ENCODE measurements at places on chromosomes 16 and 17.

DNA sequence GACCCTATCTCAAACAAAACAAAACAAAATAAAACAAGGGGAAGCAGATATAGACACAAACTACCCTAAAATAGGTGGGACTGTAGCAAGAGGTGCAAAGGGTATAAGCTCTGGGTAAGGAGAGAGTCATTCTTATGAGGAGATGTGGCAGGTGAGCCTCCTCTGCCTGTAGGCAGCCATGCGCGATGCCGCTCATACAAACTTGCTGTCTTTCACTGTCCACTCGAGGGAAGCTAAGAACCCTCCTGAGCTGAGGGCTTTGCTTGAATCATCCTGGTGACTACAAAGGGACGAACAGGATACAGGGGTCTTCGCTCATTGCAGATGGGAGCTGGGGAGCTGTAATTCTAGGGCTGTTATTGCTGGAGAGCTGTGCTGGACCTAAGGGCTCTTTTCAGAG lies 14.8 kb upstream of the IL27 start:
- no peak for DNase-seq

- peak; percentile 56 for DNase-seq
Measured at GRCh38 chr17:74923538-74924249, 379 bp upstream of the OTOP2 start.

- DNase-seq, result no peak
Measured at GRCh38 chr17:81931557-81932332, 4.2 kb upstream of the MAFG start.

DNA sequence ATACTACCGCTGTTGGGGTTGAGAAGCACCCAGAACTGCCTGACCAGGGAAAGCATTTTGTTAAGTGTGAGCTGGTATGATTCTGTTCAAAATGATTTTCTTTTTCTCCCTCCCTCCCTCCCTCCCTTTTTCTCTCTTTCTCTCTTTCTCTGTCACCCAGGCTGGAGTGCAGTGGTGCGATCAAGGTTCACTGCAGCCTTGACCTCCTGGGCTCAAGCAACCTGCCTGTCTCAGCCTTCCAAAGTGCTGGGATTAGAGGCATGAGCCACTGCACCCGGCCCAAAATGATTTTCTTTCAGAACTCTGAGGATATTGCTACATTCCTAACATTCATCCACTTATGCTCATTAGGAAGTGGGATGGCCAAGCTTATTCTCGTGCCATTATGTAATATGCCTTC lies 41.3 kb downstream of the SLC47A1 start:
- no peak for DNase-seq

DNA sequence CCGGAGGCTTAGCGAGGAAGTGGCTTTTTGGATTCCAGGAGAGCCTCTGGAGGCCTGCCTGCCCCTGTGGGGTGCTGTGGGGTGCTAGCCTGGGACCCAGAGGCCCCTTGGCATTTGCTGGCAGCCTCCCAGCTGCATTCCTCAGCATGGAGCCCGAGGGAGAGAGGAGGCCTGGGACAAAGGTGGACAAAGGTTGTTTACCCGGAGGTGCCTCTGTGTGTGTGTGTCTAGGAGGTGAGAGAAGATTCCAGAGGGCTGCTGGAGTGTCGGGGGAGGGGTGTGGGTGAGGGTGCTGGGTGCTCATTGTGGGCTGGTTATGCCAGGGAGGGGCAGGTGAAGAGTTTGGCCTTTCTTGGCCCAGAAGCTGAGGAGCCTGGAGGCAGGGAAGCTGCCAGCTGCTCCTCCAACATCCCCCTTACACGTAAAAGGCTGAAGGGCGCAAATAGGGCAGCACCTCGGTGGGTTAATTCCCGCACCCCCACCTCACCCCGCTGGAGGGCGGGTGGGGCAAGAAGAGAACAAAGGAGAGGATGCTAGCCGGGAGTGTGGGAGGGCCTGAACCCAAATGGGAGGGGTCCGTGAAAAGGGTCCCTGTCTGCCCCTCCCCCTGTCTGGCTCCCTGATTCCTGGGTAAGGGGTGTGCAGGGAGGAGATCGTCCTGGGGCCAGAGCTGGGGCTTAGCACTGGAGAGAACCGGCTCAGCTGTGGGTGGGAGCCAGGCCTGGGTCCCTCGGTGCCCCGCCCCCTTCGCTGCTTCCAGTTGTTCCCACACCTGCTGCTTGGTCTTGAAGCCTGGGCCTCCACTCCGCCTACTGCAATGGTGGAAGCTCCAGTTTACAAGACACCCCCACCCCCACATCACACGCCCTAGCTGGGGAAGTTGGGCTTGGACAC lies 9.9 kb downstream of the HEXIM2 start:
- DNase-seq, result no peak

DNA sequence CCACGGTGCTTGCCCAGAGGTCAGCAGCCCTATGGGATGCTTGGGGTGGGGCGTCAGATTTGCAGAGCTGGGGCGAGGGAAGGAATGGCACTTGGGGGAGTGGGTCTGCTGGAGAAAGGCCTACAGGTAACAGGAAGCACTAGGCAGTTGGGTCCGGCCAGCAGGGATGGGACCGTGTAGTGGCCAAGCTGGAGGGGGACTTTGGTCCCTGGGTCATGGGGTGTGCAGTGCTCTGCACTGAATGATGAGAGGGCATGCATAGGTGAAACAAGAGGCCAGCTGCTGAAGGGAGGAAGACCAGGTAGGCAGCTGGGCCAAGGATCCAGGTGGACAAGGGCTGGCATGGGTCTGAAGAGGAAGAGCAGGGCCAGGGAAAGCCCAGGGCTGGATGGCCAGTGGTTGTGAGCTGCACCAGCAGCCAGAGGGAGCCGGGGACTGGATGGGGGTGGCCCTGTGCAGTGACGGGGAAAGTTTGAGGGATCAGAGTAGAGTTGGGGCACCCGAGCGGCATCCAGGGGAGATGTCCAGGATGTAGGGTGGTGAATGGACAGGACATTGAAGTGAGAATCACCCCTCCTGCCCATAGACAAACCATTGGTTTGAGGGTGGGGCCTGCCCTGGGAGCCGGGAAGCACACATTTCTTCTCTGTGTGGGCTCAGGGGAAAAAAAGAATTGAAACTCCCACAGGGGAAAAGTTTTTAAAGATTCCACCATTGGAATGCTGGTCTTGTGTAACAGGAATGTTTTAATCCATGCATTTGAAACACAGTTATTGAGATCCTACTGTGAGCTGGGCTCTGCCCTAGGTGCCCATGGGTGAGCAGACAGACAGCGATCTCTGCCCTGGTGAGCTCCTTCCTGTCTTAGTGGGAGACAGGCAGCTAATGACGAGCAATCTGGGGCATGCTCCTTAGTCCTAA lies 25.1 kb downstream of the RAI1 start:
- DNase-seq, result no peak

GRCh38 chr17:2909175-2909845 lies 113.1 kb downstream of the RAP1GAP2 start:
- DNase-seq, result no peak

DNA sequence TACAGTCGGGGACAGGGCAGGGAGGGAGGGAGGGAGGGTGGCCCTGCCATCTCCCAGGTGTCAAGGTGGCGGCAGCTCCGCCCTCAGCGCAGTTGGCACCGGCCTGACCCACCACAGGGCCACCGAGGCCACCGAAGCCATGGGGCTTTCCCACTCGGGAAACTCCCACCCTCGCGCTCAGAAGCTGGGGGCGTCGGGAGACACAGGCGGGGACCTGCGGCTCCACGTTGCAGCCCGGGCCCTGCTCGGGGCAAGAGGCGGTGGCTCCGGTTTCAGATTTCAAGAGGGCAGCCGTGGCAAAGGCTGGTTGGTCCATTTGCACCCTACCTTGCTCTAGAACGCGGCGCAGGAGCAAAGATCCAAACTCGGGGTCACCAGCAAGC lies 544 bp downstream of the CYB561 start:
- peak; percentile 63 for DNase-seq

DNA sequence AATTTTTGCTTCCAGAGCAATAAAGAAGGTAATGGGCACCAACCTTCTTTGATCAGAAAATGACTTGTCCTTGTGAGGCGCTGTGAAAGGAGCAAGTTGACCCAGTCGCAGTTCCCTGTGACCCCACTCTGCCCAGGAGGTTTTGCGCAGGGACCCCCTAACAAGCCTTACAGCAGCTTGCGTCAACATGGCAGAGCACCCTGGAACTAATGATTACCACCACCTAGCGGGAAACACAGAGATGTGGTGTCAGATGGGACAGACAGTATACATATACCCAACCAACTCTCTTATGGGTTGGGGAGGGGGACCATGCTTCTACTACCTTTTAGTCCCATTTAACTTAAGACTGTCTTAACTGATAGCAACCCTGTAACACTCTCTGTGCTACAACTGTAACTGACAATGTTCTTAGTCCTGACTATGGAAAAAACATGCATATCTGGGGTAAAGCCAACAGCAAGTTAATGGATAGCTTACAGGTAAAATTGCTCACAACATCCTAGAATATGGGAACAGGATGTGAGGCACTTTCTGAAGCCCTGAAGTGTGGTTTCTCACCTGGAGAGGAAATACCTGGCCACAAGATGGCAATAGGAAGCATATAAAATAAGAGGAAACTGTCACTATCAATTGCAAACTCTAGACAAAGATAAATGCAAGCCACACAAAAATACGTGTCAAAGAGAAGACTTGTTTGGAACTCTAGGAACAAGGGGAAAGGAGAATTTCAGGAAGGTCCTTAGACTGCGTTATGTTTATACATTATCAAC lies 3.0 kb downstream of the KARS1 start:
- no peak for DNase-seq

DNA sequence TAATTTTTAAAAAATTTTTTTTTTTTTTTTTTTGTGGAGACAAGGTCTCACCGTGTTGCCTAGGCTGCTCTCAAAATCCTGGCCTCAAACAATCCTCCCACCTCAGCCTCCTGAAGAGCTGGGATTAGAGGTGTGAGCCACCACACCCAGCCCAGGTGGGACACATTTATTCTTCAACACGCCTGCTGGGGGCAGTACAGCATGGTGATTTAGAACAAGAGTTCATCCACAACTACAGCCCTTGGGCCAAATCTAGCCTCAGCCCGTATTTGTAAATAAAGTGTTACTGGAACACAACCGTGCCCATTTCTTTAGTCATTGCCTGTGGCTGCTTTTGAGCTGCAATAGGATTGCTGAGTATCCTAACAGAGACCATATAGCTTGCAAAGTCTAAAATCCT lies 92.8 kb downstream of the KATNIP start:
- no peak for DNase-seq

DNA sequence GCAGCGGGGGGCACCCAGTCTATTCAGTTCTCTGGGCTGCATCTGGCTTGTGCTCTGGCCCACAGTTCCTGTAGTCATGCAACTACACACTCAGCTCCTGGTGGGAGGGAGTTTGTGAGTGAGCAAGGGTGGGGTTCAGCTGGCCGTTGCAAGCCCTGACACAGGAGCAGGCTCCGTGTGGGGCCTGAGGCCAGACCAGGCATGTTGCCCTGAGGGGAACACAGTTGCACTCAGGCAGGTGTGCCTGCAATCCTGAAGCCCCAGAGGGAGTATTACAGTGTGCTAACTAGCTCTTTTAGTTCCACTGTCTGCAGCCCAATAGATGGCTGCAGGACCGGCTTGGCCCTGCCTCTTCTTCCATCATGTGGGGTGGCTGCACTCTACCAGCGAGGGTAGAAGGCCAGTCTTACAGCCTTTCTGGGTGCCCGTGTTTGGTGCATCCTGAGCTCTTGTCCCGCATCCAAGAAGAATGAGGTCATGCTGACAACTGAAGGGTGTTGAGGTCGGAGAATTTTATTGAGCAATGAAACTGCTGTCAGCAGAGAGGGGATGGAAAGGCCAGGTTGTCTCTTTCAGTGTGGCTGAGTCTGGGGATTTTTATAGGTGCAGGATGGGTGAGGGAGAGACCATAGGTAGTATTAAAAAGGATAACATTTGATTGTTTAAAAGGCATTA lies 49.9 kb upstream of the ELAC2 start:
- DNase-seq, result no peak

- no peak for DNase-seq
Measured at GRCh38 chr17:56593646-56594319, at the start of gene NOG. Gene NOG, plus strand, starts transcription at chr17:56593699. Its CDS starts 525 bp downstream, at chr17:56594224.

GRCh38 chr16:368388-369158 lies 1.8 kb downstream of the MRPL28 start:
- DNase-seq, result no peak

All from stimulated activated CD8-positive, alpha-beta memory T cell treated with anti-CD3 and anti-CD28 coated beads, Interleukin-4, amount 100 ng/mL, for 4 hours (primary cell).